ENCODE measurements at places on chromosomes 13 and 19.

GRCh38 chr19:14028901-14029300 lies 953 bp downstream of the RLN3 start:
- no peak for DNase-seq

DNA sequence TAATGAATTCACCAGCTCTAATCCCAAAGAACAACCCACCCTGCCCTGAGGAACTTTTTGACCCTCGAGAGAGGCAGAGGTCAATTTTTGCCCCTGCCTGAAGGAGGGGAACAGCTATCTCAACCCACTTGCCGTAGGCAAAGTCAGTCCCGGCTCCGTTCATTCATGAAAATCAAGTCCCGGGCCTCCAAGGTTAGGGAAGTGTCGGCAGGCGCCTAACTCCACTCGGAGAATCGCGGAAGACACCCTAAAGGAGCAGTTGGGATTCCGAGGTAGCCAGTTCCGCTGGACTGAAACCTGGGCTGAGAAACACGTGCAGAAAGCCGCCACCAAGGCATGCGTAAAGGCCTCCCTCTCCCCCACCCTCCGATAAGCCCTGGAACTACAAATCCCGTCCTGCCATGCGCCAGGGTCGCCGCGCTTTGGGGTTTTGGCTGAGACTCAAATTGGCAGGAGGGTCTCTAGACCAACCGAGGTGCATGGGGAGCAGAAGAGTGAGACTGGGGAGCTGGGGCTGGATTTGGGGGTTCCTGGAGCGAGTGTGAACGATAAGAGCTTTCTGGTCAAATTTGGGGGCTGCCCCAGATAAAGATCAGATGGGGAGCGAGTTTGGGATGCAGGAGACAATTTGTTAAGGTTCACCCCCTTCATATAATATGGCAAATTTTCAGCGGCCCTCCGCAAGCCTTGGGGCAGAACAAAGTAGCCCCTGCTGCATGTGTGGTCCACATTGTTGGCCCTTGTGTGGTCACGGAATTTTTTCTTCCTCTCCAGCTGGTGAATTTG lies at the start of gene TNPO2:
Gene TNPO2, minus strand, starts transcription at position 292 of the 786 bp plus-strand sequence. CDS start 2,955 bp downstream, outside the sequence.
- no peak for DNase-seq

DNA sequence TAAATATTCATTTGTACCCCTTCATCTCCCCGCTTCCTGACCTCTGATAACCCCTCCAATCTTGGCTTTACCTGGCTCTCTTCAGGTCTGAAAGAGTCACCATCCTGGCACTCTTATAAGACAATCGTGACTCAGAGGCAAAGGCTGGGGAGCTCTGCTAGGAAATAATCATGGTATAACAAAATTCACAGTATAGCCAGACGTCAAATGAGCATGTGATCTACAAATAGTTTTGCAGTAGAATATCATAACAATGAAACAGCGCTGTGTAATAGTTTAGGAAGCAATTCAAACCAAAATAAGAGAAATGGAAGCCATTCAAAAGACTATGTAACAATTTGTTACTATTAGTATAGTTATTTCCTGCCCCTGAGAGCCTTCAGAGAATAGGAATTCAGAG lies 34.2 kb downstream of the RXFP2 start:
- DNase-seq = no peak

DNA sequence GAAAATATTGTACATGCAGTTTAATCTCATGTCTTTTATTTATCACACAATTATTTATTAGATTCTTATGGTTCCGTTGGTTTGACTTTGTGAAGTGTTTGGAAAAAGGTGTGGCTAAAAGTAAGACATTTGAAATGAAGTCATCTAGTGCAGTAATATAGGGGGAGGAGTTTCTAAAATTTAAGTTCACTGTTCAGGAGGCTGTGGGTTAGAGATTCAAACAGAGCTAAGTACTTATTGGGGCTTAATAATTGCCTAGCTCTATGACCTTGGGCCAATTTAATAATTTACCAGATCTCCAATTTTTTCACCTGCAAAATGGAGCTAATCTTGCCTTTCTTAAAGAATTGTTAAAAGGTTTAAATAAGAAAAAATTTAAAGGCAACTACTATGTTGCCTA lies 144.6 kb downstream of the NDFIP2 start:
- no peak for DNase-seq

- no peak for DNase-seq
Observed at GRCh38 chr19:46392837-46393236, 20.5 kb downstream of the CCDC8 start.

- no peak for DNase-seq
Observed at GRCh38 chr19:54341295-54341694, 2.3 kb upstream of the LILRA4 start.

GRCh38 chr13:75480671-75481175 lies 1.2 kb downstream of the TBC1D4 start:
- DNase-seq = no peak

GRCh38 chr13:51191743-51192142 lies 30.5 kb upstream of the FAM124A start:
- DNase-seq = no peak

DNA sequence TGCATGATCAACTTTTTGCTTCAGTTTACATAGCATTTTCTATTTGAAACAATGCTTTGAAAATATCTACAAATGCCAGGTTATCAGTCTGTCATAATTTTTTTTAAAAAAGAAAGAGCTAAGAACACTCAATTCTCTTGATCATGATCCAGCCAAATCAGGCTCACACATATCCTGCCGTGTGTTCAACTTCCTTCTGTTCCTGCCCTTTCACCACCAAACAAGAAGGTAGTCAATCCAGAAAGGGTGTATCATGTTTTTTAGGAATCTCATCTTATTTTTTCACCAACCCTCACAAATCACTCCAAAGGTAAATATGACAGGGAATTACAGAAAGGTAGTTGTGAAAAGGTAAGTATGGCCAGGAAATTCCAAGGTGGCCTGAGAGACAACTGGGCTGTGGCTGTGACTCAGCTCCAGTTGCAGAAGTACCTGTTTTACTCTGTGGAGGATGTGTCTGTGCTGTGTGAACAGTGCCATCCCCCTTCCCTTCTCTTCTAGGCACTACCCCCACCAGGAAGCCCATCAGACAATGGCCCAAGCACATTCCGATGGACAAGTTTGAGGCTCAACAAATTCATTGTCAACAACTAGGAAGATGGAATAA lies 138.8 kb upstream of the GJB6 start:
- no peak for DNase-seq

- no peak for DNase-seq
Observed at GRCh38 chr19:8253678-8254077, 44.5 kb downstream of the CERS4 start.

DNA sequence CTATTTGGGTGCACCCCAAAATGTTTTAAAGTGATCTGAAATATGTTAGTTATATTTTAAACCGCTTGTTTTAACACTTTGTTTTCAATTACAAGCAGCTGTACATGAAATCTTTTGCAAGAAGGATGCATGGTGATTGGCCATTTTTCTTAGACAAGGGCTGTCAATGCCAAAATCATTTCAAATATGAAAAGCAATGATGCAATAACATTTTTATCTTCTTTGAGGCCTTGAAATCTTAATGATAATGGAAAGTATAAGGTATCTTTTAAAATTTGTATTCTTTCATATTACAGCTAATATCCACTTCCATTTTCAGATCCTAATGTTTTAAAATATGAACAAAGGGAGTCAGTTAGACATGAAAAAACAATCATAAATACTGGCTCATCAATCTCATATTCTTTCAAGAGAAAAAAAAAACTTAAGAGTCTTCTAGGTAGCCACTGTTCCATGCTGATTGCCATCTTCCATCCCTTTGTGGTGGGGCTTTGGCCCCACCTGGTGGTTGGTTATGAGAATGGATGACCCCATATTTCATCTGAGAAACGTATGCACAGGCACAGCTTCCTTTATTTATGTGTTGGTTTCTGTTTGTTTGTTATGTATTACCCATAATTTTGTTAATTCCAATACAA lies 330.3 kb upstream of the MIR17HG start:
- DNase-seq = no peak

DNA sequence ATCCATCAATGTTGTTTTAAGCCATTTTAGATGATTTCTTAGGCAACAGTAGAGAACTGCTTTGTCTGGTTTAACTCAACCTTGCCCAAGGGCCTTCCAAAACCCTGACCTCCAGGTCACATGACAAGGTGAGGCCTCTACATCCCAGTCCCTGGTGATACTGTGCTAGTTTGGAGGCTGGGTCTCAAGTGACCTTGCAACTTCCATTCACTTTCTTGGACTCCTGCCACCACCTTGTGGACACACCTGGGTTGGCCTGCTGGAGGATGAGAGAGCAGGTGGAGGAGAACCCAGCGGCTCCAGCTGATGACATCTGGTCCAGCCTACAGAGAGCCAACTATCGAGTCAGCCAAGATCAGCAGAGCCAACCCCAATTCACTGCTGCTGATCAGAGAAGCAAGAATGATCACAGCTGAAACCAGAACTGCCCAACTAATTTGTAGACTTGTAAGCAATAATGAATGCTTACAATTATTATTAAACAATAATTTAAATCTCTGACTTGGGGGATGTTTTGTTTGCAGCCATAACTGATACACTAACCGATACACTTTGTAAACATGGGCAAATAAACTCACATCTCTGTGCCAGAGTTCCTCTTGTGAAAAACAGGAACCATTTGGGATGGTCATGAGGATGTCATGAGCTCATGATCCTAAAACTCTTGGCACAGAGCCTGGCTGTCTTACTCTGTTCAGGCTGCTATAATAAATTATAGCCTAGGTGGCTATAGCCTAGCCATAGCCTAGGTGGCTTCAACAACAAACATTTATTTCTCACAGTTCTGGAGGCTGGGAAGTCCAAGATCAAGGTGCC lies 11.5 kb downstream of the FAM187B start:
- no peak for DNase-seq

DNA sequence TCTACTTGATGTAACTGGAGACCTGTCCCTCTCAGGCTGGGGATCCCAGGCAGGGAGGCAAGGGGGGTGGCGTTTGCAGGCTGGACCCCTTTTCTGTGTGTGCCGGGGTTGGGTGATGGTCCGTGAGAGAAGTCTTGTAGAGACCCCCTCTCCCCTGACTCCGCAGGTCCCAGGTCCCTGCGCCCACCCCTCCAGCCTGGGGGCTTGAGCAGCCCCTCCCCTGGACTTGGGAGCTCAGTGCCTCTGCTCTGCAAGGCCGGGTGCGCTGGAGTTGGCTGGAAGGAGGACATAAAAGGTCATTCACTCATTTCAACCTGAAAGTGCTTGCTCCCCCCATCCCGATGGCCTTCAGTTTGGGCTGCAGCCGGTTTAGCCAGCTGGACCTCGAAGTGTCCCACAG lies 89.5 kb downstream of the SLC7A1 start:
- DNase-seq = no peak

- DNase-seq = no peak
Observed at GRCh38 chr13:52405369-52405766, 604 bp downstream of the THSD1 start.

- no peak for DNase-seq
Observed at GRCh38 chr19:54659300-54659699, 3.5 kb upstream of the LILRB4 start.

GRCh38 chr13:46893798-46894560 lies 2.9 kb downstream of the HTR2A start:
- no peak for DNase-seq

DNA sequence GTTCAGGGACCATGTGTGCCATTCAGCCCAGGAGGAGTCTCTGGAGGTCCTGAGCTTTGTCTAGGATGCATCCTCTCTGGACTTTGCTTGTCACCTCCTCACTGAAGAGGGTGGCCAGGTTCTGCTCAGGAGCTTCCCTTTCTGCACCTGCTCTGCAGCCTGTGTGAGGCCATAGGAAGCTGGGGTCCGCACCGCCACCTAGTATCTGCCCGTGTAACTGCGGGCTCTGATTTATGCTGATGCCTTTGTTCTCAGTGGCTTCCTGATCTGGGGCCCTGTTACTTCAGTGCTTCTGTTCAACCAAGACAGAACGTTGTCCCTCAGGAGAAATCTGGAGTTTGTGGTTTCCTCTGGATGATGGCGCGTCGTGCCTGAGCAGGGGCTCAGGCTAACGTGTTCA lies 15.5 kb downstream of the ZNF610 start:
- DNase-seq = no peak

GRCh38 chr19:8358948-8359347 lies 5.0 kb upstream of the ANGPTL4 start:
- no peak for DNase-seq
